ENCODE measurements at places on chromosomes 2 and 18. TPM values are rescaled to one million over a fixed set of nuclear protein-coding genes. Genes with fewer than 3 reads are reported as not detected.

GRCh38 chr18:13608791-13609532 lies 117.4 kb downstream of the FAM210A start:
- H3K27ac ChIP-seq, result no peak overlapping the region
- H3K36me3 ChIP-seq, result no peaks in the 10 kb centered on the region
- no peaks in the 10 kb centered on the region for H3K27me3 ChIP-seq
- H3K4me3 ChIP-seq, result no peak overlapping the region

GRCh38 chr2:215355801-215356200 lies 43.9 kb downstream of the ATIC start:
- H3K4me3 ChIP-seq, result no peak overlapping the region
- H3K27me3 ChIP-seq, result no peaks in the 10 kb centered on the region
- no peak overlapping the region for H3K27ac ChIP-seq
- no peaks in the 10 kb centered on the region for H3K36me3 ChIP-seq
- no peaks in the 10 kb centered on the region for H3K4me1 ChIP-seq
- no peak for DNase-seq

Gene EPAS1
- total RNA-seq, result 1,878 TPM

DNA sequence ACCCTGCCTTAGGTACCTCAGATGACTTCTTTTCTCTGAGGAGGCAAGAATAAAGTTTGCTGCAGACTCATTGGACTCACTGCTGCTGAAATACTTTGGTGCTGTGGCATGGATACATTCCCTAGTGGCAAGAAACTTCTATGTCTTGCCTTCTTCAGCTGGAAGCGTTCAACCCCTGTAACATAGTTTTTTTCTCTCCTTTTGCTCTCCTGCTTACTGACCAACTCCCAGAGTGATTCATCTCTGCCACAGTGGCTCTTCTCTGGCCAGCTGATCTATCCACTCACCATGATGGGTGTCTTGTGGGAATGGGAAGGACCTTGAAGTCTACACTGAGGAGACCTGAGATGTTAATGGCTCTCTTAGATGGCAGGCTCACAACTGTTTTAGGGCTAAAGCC lies 309.3 kb upstream of the LRRTM4 start:
- H3K36me3 ChIP-seq, result no peaks in the 10 kb centered on the region
- H3K4me3 ChIP-seq, result no peak overlapping the region
- no peaks in the 10 kb centered on the region for H3K4me1 ChIP-seq

Gene NCKAP5
- total RNA-seq, result 51.1 TPM

- no peak for DNase-seq
- H3K4me1 ChIP-seq, result no peaks in the 10 kb centered on the region
Observed at GRCh38 chr2:27651056-27651455, 12.4 kb downstream of the SUPT7L start.

- H3K4me3 ChIP-seq, result no peak overlapping the region
- no peaks in the 10 kb centered on the region for H3K36me3 ChIP-seq
- no peaks in the 10 kb centered on the region for H3K4me1 ChIP-seq
- DNase-seq, result no peak
- no peaks in the 10 kb centered on the region for H3K27me3 ChIP-seq
Observed at GRCh38 chr18:65352186-65352585, 398.6 kb upstream of the CDH7 start.

- no peak overlapping the region for H3K27ac ChIP-seq
- H3K4me3 ChIP-seq, result no peak overlapping the region
- no peaks in the 10 kb centered on the region for H3K4me1 ChIP-seq
- no peak for DNase-seq
Observed at GRCh38 chr18:79472176-79472575, 76.4 kb downstream of the NFATC1 start.

Gene EML6
- 1.5 TPM for total RNA-seq

All from upper lobe of left lung (tissue), 6 donors.